Activated CD4-positive, alpha-beta T cell treated with anti-CD3 and anti-CD28 coated beads, Interleukin-2, amount 50 U/mL, for 24 hours (primary cell): ENCODE measurements at places on chromosomes 2 and 18.

- DNase-seq, result no peak
Measured at GRCh38 chr2:61493523-61493942, 22.6 kb upstream of the USP34 start.

DNA sequence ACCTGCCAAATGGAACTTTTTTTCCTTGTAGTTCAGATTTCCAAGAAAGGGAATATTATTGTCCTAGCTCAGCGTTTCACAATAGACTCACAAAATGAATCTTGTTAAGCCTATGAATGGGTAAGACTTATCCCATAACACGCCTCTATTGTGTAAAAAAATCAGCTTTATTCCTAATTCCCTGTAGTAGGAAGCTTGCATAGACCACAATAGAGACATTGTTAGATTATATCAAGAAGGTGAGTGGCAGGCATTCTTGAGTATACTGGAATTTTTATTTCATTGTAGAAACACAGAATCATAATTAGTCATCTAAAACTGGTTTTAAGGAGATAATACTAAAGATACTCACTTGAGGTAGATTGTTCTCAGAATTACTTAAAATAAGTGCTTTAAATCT, 46.5 kb upstream of the SLC30A6 start:
- no peak for DNase-seq

GRCh38 chr2:70873541-70873940, 37.9 kb upstream of the CD207 start:
- DNase-seq, result no peak

DNA sequence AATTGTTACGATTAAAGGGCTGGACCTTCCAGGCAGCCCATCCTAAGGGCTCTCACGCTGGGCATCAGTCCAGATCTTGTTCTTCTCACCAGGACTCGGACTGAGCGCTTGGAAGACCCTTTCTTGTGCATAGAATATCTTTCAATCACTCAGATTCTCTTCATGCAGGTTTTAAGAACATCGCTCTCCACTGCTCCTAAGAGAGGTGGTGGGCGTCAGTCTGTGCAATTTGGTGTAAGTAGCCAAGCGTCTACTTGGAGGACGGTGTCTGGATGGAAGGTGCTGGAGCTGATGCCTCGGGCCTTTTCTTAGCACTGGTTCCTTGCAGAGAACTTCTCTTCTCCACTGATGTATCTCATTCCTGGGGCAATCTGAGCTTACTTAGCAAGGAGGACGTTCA, 68.7 kb downstream of the ASB1 start:
- DNase-seq, result no peak

DNA sequence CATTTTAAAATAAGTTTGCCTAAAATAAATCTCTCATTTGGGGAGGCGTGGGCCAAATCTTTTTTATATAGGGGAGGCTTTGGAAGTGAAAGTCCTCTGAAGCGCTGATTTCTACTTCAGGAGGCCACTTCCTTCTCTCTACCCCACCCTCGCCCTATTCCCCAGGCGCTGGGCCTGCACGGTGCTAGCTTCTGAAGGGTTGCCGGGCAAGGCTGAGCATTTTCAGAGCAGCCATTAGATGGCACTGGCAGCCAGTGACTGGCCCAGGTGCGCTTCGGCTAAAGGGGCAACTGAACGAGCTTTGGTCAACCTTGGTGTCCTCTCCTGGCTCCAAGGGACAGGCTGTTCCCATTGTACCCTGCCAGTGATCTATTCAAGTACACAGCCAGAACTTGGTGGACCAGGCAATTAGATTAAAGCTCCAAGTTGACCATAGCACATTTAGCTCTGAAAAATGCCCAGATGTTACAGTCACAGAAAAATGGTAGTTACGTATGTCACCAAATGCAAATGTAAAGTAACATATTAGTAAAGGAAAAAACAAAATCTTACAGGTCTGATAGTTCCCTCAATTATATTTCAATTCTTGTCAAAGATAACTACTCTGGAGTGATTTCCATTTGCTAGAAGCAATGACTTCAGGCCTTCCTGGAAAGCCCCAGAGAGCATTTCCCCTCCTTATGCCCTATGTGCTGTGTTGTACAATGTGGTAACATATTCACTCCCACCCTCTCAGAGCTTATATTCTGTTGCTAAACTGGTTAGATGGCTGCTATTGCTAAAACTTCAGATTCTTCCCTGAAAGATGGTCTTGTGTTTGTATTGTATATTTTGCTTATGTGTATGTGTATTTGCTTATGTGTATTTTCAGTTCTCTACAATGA, 2.1 kb downstream of the POMC start:
- no peak for DNase-seq

GRCh38 chr2:113000436-113000835, 4.8 kb upstream of the IL36A start:
- no peak for DNase-seq

- DNase-seq, result no peak
Measured at GRCh38 chr2:117470311-117471095, 344.0 kb upstream of the DDX18 start.

DNA sequence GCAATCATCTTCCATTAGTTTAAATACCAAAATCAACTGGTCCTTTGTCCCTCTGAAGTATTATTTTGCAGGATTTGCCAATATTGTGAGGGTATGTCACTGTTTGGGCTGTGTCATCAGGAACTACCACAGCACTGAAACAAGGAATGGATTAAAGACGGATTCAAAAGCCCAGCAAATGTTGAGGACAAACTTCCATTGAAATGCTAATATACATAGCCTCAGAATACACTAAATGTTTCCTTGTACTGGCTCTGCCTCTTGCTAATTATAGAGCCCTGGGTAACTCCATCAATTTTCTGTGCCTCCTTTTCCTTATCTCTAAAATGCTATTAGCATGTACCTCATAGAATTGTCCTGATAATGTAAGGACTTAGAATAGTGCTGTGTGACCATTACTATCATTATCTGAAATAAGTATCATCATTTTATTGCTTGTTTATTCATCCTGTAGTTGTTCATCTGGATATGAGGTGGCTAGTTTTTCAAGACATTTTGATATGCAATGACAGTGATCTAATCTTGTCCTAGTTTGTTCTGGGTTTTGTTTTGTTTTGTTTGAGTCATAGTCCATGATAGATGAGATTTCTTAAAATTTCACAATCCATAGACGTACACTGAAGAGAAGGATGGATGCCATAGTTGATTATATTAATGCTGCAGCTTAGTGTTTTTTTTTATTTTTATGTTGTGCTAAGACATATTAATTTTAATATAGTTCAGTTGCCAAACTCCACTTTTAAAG, 333.4 kb upstream of the KCNH7 start:
- no peak for DNase-seq

- no peak for DNase-seq
Measured at GRCh38 chr2:8202132-8202531, 479.7 kb upstream of the ID2 start.

DNA sequence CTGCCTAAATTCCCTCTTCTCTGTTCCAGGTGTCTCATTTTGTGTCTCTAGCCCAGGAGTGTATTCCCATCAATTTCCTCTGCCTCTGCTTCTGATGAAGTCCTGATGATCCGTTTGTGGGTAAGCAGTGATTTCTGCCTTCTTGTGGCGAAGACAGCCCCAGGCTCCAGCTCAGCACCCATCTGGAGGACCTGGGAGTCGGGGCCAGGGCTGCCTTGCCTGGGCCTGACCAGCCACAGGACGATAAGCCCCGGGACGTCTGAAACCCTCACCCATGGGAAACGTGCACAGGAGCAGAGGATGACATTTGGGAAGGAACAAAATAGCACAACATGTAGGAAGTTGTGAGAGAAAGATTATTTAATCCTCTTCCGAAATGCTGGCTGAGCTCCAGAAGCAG, 206.9 kb downstream of the FBXO15 start:
- DNase-seq, result no peak

- DNase-seq, result no peak
Measured at GRCh38 chr2:142280831-142281230, 150.0 kb upstream of the LRP1B start.

DNA sequence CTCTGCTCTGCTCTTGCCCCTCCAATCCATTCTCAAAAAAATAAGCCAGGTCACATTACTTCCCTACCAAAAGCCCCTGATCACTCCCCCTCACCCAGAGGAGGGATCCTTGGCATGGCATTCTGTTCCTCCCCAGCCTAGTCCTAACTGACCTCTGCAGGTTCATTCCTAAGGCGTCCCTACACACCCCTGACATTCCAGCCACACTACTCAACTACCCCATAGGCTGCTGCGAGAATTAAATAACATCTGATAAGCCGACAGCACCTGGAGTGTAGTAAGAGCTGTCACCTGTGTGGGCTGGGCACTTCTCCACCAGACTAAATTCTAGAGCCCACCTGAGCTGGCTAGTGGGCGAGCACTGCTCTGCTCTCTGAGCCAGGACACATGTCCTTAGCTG, 44.7 kb upstream of the SLC1A4 start:
- DNase-seq, result no peak

GRCh38 chr2:19748073-19748375, 153.8 kb downstream of the TTC32 start:
- no peak for DNase-seq

- no peak for DNase-seq
Measured at GRCh38 chr18:45068400-45069094, 387.9 kb downstream of the SETBP1 start.

- DNase-seq, result no peak
Measured at GRCh38 chr2:48601349-48601748, 16.3 kb upstream of the GTF2A1L start.

GRCh38 chr18:26002375-26002910, 88.0 kb downstream of the SS18 start:
- no peak for DNase-seq

DNA sequence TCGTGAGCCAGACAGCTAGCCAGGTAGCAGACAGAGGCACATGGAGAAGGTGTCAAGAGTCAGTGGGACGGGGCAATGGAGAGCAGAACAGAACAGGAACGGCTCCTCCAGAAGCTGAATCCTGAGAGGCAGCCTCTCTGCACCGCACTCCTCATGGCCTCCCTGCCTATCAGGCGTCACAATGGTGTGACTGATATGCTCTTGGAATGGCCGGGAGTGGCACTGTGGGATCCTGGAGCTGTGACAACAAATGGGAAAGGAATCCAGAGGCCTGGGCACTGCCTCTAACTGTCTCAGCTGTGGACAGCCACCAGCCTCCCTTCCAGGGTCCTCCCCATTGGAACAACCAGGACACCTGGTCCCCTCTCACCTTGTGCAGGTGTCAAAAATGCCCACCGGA, 89.1 kb upstream of the ID2 start:
- DNase-seq, result no peak

DNA sequence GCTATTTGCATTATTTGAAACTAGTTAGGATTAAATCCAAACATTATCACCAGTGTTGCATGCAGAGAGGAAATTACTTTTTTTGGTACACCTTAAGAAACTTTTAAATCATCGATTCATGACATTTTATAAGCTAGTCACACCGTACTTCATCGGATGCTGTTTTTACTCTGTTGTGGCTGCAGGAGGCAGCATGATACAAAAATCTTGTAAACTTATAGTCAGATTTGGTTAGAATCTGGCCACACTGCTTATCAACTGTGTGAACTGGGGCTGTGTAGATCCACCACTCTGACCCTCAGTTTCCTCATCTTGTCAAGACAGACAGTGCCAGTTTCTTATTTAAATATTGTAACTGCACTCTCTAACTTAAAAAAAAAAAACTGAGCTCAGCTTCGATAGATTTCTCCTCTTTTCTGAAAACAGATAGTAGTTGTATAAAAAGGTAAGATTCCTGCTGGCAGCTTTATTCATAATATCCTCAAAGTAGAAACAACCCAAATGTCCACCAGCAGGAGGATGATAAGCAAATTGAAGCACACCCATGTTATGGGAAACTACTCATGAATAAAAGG, 77.8 kb downstream of the RAPGEF4 start:
- no peak for DNase-seq

DNA sequence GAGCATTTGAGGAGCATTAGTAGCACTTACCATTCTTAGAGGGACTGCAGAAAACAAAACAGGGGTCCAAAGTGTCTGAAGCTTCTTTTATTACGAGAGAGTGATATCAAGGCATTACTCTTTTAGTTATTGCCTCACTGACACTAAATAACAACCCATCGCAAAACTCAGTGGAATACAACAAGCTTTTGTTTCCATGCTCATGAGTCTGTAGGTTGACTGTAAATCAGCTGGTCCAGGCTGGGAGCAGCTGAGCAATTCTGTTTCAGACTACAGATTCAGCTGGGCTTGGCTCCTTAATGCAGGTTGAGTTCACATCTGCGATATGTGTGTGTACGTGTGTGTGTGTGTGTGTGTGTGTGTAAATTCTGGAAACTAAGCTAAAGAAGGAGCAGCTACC, 501.8 kb upstream of the PKDCC start:
- DNase-seq, result no peak

- no peak for DNase-seq
Measured at GRCh38 chr2:29657674-29658073, 263.7 kb downstream of the ALK start.

GRCh38 chr2:28088970-28089369, 198.4 kb downstream of the BABAM2 start:
- no peak for DNase-seq

GRCh38 chr2:172586245-172586891, 30.5 kb downstream of the PDK1 start:
- DNase-seq, result no peak

GRCh38 chr2:169415233-169415748, 53.0 kb upstream of the LRP2 start:
- no peak for DNase-seq

- no peak for DNase-seq
Measured at GRCh38 chr2:109009920-109010610, 21.0 kb upstream of the EDAR start.

DNA sequence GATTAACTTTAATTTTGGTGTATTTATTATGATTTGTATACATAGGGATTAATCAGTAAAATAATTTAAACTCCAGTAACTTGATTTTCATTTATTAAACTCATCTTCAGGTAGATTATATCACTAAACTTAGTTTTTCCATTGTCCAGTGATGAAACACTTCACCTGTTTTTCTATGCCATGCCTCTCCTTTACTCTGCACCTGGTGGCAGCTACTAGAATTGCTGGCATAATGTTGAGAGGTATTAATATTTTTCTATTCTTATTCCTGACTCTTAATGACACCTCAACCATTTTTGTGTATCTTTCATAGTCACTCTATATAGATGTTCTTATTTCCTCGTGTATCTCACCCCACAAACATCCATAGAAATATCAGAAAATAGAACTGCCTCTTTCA, 940.3 kb upstream of the CRIM1 start:
- DNase-seq, result no peak

- no peak for DNase-seq
Measured at GRCh38 chr2:10547663-10548376, 99.7 kb upstream of the ODC1 start.
